Activated CD4-positive, CD25-positive, alpha-beta regulatory T cell (primary cell): ENCODE measurements at places on chromosomes 7 and 10.

DNA sequence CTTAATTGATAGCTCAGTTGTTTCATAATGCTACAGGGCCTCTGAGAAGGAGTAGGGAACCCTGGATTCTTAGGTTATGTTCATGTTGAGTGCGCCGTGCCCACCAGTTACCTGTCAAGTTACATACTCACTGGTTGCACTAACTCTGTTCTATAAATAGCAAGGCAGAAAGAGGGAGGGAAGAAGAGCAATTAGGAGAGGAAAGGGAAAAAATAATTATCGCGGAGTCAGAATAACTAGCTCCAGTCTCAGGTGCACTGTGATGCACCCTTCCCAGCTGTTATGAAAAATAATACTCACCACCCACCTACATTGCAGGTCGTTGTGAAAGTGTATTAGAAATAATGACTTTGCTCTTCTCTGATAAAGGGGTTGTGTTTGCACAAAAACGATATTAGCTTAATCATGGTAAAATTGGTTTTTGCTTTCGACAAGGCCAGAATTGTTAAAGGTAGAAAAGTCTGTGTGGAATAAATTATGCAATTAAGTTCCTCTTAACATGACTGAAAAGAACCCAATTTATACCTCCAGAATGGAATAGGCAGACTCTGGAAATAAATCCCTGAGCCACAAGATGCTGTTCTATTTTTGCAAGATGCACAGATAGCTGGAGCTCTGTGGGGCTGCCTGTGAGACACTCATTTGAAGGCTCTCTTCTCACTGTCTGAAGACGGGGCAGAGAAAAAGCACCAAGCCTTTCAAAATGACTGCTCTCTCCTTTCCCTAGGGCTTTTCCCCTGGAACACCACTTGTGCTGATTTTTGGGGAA is 137.6 kb upstream of the PITRM1 start:
- no peak for DNase-seq

DNA sequence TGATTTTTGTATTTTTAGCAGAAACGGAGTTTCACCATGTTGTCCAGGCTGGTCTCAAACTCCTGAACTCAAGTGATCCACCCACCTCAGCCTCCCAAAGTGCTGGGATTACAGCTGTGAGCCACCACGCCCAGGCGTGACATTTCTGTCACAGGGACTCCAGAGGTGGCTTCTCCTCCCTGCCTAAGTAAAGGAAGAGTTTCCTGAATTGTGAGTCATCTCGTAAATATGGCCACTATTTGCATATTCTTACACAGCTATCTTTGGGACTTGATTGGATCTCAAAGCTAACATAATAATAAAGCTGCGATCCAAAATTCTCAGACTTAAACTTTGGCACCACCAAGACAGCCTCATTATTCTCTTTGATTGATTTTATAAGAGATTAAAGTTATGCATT is 50.1 kb downstream of the ADARB2 start:
- DNase-seq, result no peak

DNA sequence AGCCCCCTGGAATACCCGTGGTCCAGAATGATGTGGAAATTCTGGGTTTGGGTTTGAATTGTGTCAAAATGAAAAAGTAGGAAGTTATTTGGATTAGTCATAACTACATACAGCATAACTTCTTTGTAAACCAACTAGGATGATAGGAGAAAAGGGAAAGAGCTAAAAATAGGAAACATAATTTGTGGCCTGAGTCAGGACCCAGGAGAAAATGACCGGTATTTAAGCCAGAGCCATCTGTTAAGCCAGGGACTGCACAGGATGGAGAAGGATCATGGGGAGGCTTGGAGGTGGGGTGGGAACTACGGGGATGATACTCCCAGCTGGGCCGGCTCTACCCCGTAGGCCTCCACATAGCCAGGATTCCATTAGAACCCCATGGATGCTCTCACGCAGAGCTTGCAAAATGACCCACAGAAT is 98.6 kb downstream of the MYOF start:
- DNase-seq, result no peak

DNA sequence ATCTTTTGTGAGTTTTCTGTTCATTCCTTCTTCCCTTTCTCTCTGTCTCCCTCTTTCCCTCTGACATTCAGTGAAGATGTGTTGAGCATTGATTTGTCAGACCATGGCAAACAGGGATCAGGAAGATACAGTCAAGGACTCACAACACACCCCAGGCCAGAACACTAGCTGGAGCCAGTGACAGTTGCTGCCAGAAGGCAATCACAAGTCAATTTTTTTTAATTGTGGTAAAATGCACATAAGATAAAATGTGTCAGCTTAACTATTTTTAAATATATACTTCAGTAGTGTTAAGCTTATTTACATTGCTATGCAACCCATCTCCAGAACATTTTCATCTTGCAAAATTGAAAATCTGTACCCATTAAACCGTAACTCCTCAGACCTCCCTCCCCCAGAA is 62.6 kb downstream of the TEX36 start:
- DNase-seq, result no peak

DNA sequence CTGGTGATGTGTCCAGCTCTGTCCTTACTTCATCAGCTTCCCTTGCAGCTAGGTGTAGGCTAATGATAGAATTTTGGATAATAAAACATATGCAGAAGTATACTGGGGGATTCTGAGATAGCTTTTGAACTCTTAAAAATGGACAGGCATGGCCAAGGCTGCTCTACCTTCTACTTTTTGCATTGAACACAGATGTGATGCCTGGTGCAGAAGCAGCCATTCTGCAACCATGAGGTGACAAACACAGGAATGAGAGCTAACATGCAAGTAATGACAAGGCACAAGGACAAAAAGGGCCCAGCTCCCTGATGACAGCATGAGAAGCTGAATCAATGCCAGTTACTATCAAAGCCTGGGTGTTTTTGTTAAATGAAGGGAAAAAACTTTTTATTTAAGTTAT is 686.5 kb upstream of the AUTS2 start:
- DNase-seq, result no peak

DNA sequence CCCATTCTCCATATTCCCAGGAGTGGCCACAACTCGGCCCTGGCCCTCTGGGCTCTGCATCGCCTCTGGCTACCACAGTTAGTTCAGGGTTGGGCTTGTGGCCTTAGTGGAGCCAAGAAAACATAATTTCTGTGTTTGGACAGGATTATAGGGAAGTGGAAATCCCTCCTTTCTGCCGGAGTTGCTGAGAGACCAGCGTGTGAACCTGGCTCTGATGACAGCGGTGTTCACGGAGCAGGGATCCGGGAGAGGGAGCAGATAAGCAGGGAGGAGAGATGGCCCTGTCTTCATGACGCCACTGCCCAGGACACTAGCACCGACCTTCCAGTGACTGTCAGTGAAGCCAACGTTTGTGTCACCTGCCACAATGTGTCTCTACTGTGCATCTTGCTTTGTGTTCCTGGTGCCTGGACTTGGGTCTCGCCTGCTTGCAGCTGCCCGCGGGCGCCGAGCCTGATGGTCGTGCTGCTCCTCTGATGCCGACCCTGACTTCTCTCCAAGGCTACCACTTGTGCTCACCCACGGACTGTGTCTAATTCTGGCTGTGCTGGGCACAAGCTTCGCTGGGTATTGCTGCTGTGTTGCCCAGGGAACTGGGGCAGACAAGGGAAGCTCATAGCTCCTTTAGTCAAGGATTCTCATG is 67.0 kb upstream of the VIPR2 start:
- no peak for DNase-seq

- no peak for DNase-seq
Measured at GRCh38 chr7:41787651-41788350, 84.9 kb upstream of the INHBA start.

GRCh38 chr7:25638590-25639244 is 410.4 kb upstream of the NPVF start:
- no peak for DNase-seq

DNA sequence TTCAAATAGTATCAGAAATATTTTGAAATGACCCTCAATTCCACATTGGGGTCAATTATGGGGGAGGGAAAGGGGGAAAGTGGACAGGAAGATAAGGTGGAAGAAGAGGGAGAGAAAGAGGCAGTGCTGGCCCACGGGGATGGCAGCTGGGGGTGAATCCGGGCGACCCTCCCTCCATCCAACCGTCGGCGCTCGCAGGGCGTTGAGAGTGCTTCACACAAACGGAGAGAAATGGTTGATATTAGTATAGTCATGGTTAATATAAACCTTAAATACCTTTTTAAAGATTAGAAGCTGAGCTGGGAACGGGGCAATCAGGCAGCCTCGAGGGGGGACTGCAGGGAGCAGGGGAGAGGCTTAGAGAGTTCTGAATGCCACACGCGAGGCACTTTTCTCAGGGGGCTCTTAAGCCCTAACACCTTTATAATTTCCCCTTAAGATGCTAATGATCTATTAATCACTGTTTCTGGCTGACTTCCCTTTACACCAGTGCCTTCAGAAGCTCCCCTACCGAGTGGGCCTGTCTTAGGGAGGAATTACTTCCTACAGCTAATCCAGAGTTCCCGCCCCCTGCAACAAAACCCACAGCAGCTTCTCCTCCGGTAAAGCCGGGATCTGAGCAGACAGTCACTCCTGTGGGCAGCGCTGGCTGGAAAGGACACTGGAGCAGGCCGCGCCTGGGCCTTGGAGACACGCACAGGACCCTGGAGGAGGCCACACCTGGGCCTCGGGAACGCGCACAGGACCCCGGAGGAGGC is 39.5 kb downstream of the PRKAG2 start:
- no peak for DNase-seq
